ENCODE measurements at places on chromosomes 5 and 9. TPM values are rescaled to one million over a fixed set of nuclear protein-coding genes. Genes with fewer than 3 reads are reported as not detected.

The RNF14 gene
- 57.9 TPM for total RNA-seq

The GFPT2 gene
- total RNA-seq = 101 TPM

The SAXO1 gene
- total RNA-seq = not detected

The TLE1 gene
- 22.5 TPM for total RNA-seq

The SLC25A2 gene
- total RNA-seq = under 0.01 TPM

Measured in myometrial cell (primary cell).